ENCODE measurements at places on chromosomes 5 and 9.
A peak's percentile ranks its signal among the peaks of the same experiment; 100 is the strongest.

DNA sequence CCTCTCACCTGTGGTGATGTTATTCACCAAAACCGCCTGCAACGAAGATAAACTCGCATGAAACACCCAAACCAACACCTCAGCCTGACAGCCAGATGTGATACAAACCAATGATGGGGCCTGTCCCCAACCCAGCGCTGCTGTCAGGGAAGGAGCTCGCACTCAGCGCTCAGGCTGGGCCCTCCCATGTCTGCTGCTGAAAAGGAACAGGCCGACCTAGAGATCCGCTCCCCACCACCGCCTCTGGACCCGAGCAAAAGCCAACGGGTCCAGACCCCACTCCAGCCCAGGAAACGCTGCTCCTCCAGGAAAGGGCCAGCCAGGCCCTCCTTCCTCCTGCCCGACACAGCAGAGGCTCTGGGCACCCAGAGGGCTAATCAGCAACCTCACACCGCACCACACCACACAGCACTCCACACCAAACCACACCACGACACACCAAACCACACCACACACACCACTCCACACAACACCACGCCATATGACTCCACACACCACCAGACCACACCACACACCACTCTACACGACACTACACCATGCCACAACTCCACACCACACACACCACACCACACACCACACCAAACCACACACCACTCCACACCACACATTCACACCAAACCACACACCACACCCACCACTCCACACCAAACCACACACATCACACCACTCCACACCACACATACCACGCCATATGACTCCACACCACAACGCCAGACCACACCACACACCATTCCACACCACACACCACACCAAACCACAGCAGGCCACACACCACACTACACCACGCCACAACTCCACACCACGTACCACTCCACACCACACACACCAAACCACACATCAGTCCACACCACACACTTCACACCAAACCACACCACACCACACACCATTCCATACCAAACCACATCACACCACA is 46.5 kb downstream of the GOLM1 start:
- DNase-seq, result no peak

DNA sequence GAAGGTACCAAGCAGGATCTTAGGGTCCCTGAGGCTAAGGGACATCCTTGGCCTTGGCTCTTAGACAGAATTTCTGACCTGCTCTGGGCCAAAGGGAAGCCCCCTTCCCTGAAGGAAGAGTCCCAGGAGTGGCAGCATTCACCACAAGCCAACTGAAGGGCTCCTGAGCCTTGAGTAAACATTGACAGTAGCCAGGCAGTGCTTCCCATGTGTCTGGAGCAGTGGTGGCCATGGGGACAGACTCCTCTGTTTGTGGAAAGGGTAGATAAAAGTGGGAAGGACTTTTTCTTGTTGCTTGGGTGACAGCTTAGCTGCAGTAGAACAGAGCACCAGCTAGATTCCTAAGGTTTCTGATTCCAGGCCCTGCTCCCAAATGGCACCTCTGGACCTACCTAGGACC is 61.4 kb upstream of the VLDLR start:
- no peak for DNase-seq

DNA sequence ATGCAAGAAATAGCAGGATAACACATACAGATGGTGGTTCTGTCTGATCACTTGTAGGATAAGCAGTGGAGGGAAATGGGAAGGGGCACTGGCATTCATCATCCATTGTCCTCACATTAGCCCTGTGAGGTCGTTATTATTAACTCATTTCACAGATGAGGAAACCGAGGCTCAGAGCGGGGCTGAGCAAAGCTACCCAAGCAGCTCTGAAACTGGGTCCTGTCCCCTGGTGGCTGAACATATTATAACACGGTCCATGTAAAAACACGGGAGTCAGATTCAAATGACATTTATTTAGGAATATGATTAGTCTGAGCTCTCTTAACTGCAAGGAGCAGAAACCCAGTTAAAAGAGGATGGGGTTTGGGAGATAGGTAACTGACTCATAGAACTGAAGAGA is 43.1 kb downstream of the HRH2 start:
- no peak for DNase-seq

GRCh38 chr9:8381601-8382000 is 582.0 kb upstream of the DMAC1 start:
- no peak for DNase-seq

- no peak for DNase-seq
Observed at GRCh38 chr5:120103495-120103894, 360.6 kb upstream of the PRR16 start.

- no peak for DNase-seq
Observed at GRCh38 chr5:100584069-100584468, 48.9 kb downstream of the FAM174A start.

DNA sequence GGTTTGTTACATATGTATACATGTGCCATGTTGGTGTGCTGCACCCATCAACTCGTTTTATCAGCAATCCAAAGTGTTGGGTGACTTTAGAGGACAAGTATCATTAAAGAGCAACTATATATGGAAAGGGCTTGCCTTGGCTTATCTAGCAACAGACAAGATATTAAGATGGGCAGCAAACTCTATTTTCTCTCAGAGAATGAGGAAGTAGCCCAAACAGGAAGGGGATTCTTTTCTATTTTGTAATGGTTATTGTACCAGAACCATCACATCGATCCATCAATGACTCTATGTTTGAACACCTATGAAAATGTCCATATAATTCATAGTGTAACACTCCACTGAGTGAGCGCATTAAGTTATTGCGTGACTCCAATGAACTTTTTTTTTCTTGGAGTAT is 260.1 kb upstream of the SLC24A2 start:
- no peak for DNase-seq

DNA sequence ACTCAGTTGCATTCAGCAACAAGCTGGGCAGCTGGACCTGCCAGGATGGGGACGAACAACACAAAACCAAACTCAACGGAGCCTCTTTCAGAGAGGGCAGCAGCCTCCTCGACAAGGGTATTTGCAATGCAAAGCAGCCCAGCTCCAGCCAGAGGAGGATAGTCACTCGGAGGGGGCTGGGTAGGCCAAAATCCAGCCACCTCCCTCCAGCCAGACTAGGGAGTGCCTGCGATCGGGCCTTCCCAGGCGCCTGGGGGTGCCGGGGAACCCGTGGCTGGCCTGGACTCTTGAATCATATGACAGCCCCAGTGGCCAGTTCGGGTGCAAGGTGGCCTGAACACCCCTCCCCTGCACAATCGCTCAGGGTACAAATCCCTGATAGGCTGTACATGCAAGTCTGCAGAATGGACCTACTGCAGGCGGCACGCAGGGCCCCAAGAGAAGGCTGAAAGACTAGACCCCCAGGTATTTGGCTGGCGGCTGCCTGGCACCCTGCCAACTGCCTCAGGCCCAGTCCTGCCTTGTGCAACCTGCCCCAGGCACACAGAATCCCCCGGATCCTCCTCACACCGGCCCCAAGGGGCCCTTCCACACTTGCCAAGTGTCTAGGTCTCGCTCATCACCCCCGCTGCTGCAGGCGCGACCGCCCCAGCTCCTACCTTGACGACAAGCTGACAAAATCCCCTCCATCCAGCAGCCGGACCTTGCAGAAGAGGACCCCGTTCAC is 1.3 kb downstream of the EEIG1 start:
- DNase-seq, result no peak

DNA sequence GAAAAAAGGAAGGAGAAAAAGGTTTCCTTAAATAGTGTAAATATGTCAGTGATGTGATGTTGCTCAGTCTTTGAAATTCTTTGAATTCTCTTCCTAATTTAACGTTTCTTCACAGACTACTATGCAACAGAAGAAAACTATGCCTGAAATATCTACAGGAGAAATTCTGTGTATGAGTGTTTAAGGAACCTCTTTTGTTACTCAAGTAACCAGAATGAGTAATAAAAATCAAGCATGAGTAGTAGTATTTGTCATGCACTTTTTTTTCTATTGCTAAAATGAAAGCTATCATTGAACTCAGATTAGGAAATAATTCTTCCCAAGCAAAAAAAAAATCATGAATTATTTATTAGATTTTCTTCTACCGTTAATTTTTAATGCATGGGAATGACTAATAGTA is 20.3 kb upstream of the THG1L start:
- DNase-seq, result no peak

DNA sequence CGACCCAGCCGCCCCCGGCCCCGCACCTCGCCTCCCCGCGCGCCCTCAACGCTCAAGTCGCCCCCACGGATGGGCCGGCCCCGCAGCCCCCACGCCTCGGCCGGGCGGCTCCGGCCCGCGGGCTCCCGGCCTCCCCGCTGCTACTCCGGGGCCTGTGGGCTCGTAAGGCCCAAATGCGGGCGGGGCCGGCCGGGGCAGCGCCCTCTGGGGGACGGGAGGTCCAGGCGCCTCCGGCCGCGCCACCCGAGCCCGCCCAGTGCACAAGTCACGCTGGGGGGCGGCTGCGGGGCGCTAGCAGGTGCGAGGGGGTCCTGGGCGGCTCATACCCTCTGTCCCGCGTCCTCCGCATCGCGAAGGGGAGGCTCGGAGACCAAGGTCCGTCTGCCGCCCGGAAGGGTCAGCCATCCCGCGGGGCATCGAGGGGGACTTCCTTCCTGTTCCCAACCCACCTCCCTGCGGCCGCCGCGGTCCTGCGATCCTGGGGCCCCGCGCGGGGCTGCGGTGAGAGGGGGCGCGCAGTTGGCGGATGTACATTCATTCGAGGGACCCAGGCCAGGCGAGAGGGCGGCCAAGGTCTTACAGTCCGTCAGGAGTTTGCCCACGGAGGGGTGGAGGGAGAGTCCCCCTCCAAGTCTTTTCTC is at the start of gene CIZ1:
Gene CIZ1, minus strand, starts transcription at position 167 of the 641 bp plus-strand sequence. CDS start 715 bp downstream, outside the sequence.
- DNase-seq, result peak; percentile 76

DNA sequence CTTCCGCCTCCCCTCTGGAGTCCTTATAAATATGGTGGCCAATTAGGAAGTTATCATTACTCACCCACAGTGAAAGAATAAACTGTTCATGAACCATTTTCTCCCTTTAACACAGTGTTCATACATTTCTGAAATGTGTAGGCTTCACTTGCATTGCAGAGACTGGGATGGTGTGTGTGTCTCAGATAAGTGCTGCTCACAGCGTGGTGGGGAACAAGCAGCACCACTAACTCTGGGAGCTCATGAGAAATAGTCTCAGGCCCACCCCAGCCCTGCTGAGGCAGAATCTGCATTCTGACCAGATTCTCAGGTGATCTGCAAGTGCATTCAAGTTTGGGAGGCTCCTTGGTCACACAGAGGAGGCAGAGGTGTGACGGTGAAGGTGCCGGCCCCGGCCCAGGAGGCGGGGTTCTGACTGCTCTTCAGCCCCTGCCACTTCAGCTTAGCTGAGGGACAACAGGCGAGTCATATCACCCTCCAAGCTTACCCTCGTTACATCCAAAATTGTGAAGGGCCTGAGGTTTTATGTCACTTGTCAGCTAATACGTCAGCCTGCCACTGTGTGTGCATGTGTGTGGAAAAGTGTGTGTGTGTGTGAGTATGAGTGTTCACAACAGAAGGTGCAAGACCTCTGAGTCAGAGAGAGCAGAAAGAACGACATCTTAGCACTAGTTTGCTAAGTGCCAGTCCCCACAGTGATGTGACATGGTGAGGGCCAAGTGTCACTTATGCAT is 34.7 kb downstream of the DAP start:
- DNase-seq, result no peak

GRCh38 chr5:126956991-126957390 is 73.4 kb downstream of the MARCHF3 start:
- DNase-seq, result no peak

DNA sequence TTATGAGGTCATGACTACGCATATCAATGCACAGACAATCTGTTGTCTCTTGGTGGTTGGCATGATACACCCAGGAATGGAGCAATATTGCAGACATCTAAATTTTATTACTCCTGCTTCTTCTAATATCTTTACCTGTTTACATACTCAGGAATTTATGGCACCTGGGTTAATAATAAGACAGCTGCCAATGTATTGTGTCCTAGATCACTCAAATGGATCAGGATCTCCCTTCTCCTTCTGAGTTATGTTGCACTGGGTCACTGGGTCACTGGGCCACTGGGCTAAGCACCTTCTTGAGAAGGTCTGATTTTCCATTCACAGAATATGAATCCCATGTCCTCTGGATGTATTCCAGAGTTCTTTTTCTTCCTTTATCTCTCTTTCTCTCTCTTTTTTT is 41.8 kb downstream of the CCL28 start:
- DNase-seq, result no peak

- DNase-seq, result no peak
Observed at GRCh38 chr5:1658665-1659064, 134.9 kb upstream of the LPCAT1 start.

GRCh38 chr5:129461711-129462332 is 1.7 kb downstream of the ADAMTS19 start:
- no peak for DNase-seq

- DNase-seq, result no peak
Observed at GRCh38 chr9:114911167-114911821, 19.1 kb downstream of the TNFSF8 start.

GRCh38 chr5:43498581-43498980 is 14.9 kb upstream of the TMEM267 start:
- no peak for DNase-seq

All from activated naive CD4-positive, alpha-beta T cell treated with anti-CD3 and anti-CD28 coated beads, Interleukin-2, amount 50 U/mL, for 16 hours (primary cell).